ENCODE measurements at places on chromosomes 7 and 10.

GRCh38 chr7:104984585-104985258, 29.3 kb upstream of the KMT2E start:
- DNase-seq = no peak

GRCh38 chr10:97297556-97298222, 5.3 kb upstream of the ARHGAP19 start:
- no peak for DNase-seq

GRCh38 chr10:80131499-80131901, 1.0 kb upstream of the PLAC9 start:
- no peak for DNase-seq

DNA sequence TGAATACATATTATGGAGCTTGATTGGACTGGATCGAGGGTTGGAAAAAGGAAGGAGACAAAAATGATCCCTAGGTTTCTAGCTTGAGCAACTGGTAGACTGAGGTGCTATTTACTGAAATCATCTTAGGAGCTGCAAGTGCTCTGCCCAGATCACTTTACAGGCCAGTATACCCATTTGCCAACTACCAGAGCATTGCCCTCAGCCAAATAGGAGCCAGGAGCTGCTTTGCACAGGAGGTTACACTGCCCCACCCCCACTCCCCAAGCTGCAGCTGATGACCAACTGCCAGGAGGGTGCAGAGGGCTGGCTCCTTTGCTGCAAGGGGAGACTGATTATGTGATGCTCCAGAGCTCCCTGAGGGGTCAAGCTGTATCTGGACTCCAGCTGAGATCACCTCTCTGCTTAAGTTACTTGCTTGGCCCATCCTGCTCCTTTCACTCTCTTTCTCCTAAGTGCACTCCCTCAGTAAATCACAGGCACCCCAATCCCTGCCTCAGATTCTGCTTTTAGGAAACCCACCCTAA, 275.4 kb downstream of the ZEB1 start:
- DNase-seq = no peak

- no peak for DNase-seq
Measured at GRCh38 chr7:80480566-80480965, 31.3 kb downstream of the GNAT3 start.

DNA sequence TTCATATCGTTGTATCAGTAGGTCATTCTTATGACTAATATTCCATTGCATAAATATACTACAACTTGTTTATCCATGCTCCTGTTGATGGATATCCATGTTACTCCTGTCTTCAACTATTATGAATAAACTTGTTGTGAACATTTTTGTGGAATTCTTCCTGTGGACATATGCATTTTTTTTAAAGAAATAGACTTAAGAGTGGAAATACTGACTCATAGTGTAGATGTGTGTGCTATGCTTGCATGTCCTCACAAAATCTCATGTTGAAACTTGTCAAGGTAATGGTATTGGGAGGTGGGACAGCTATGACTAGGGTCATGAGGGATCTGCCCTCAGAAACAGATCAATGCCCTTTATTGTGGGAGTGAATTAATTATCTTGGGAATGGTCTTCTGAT, 240.5 kb upstream of the PRSS58 start:
- DNase-seq = no peak

- no peak for DNase-seq
Measured at GRCh38 chr10:34175121-34175520, 640.0 kb downstream of the PARD3 start.

DNA sequence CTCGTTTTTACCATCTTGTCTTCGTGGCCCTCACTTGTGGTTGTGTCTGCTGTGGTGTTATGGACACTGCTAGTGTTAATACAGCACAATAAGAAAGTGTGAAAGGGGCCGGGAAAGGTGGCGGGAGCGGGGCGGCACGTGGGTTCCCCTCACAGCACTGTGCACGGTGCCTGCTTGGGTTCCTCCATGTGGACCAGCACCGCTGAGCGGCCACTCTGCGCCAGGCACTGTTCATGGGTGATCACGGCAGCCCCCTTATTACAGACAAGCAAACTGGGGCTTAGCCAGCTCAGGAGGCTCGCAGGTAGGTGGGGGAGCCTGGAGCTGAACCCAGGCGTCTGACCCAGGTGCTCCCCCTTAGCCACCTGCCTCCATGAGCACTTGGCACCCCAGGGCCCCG, 12.2 kb downstream of the SUN1 start:
- no peak for DNase-seq

Measured in NCI-H1436 (cell line).